ENCODE measurements at places on chromosomes 1 and 21.

- DNase-seq = peak; percentile 86
Observed at GRCh38 chr1:6489799-6490180, 1.7 kb downstream of the PLEKHG5 start.

DNA sequence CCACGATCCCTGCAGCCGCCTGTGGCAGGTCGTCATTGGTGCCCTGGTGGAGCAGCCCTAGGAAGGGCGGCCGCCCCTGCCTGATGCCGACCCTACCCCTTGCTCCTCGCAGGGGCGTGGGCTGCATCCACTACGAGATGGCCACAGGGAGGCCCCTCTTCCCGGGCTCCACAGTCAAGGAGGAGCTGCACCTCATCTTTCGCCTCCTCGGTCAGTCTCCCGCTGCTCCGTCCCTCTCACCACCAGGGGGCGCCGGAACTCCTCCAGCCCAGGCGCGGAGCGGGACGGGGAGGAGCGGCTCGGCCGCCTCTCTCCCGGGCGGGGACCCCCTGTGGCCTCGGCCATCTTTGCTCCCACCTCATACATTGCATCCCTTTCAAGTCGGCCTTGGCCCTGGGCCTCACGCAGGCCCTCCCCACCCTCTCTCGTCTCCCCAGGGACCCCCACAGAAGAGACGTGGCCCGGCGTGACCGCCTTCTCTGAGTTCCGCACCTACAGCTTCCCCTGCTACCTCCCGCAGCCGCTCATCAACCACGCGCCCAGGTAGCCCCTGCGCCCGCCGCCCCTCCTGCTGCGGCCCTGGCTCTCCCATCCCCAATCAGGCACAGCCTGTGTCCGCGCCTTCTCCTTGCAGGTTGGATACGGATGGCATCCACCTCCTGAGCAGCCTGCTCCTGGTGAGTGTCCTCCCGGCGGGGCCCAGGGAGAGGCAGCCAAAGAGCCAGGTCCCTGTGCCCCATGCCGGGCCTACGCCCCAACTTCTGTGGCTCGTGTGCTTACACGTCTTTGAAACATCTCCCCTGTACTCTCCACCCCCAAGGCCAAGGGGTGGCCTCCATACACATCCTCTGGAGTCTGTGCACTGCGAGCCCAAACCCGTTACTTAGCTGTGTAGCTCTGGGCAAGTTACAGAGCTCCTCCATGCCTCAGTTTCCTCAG, 24.7 kb downstream of the CDK18 start:
- peak; percentile 95 for DNase-seq

DNA sequence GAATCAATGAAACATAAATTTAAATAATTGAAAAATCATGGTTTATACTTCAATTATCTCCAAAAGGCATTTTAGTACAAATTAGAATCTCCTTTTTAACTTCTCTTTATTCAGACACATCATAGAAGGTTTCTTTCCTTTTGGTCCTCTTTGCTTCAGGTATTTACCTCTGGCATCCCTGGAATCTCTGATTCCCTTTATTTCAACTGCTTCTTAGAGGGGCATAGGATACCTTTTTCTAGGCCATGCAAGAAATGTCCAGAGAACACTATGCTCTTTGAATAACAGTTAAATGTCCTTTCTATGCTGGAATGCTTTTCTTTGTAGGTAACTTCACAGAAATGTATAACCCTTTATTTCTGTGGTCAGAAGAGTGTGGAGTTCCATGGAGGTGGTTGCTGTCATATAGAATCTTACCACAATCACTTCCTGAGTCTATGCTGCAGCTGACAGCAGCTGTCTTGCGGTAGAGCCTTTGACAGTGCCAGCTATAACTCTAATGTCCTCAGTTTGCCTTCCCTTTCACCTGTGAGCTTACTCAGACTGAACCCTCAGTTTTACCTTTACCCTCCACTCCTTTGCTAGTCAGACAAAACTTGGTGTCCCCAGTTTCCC, 8.6 kb downstream of the LAMC2 start:
- DNase-seq = no peak

DNA sequence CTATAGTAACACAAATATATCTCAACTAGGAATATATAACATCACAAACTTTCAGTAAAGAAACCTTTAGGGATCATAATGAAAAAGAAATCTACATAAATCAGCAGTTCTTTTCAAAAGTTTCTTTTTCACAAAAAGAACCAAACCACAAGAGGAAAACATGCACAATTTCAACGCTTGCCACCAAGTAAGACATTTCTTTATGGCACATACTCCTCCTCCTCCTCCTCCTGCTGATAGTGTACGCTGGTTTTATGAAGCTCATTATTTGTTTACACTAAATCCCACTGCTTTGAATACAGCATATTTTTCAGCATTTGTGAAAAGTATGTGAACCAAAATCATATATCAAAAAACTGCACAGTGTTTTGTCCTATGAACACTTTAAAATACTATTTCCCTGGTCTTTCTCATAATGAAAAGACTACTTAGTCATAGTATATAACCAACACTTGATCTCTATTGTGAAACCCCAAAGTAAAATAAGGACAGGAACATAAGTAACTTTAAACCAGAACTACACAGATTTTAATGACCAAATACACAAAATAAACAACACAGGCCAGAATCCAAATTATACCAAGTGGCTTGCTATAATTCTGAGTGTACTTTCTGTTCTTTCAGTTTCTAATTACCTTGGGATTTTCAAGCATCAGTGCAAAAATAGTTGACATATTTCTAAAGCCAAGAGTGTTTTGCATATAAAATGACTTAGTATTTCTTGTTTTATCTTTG, 184.2 kb downstream of the EIF4G3 start:
- no peak for DNase-seq

DNA sequence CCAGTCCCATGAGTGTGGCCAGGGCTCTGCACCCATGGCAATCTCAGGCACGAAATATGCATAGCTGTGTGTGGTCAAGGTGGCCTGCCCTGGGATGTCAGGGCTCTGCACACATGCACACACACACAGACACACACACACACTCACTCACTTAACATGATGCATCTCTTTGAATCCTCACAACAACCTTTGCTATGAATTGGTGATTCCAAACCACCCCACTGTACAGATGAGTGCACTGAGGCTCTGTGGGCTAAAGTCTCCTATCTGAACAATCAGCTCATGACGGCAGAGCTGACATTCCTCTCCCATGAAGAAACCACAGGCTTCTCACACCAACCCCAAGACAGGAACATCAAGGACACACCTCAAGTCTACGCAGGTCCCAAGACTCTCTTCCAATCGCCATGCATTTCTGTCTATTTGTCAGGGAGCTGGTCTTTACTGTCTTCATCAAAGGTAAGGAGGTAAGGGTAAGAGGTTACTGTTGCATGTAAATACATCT, 131.6 kb downstream of the ETS2 start:
- no peak for DNase-seq

- DNase-seq = no peak
Observed at GRCh38 chr1:202987922-202988583, 19.1 kb upstream of the TMEM183A start.

GRCh38 chr1:87979079-87979478, 650.4 kb downstream of the LMO4 start:
- no peak for DNase-seq

DNA sequence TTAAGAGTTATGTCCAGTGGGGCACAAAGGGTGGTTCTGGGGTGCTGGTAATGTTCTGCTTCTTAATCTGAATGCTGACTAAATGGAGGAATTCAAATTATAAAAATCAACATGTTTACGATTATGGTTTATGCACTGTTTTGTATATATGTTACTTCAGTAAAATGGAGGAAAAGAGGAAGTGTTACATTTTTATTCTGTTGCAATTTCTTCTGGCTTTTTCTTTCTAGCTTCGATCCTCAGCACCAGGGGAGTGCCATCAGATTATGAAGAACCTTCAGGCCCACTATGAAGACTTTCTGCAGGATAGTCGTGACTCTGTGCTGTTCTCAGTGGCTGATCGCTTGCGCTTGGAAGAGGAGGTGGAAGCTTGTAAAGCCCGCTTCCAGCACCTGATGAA, 105.5 kb downstream of the MACF1 start:
- DNase-seq = no peak

- DNase-seq = no peak
Observed at GRCh38 chr1:22864886-22865285, 107.8 kb downstream of the LACTBL1 start.

DNA sequence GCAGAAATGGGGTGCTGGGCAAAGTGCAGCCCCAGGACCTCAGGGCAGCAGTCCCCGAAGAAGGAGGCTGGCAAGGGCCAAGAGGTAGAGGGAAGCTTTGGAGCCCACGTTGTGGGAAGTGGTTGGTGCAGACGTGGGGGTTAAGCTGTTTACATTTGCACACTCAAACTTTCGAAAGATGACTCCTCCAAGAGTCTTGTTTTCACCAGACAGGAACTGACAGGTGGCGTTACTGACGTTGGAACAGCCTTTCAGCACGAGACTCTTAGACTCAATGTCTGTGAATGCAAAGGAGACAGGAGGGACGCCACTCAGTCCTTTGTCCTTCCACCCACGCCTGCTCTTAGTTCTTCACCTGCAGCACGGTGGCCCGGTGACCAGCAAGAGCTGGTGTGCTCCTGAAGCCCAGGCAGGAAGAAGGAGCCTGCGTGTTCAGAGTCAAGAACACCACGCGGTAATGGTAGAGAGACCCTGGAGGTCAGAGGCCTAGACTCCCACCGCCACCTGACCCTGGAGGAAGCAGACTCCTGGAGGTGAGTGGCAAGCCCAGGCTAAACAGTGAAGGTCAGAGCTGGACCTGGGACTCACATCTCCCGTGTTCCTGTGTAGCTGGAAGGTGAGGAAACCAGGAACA, 15.9 kb downstream of the LYPD8 start:
- no peak for DNase-seq
